Ureter (tissue), 1 donor: ENCODE measurements at places on chromosomes 13 and 19.

GRCh38 chr19:45972947-45973540, 621 bp downstream of the NOVA2 start:
- no peak for DNase-seq

GRCh38 chr13:108185223-108185622, 30.1 kb downstream of the LIG4 start:
- DNase-seq, result no peak

DNA sequence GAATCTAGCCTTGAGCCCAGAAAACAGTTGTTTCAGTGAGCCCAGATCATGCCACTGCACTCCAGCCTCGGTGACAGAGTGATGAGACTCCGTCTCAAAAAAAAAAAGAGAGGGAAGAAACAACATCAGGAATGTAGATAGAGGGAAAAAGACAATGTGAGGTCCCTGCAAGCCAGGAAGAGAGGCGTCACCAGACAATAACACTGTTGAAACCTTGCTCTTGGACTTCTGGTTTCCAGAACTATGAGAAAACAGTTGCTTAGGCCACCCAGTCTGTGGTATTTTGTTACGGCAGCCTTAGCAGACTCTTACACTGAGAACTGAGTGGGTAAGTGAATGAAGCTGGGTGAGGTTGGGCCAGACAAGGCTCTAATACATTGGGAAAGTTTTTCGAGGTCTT, 64.1 kb downstream of the TNFSF11 start:
- no peak for DNase-seq

DNA sequence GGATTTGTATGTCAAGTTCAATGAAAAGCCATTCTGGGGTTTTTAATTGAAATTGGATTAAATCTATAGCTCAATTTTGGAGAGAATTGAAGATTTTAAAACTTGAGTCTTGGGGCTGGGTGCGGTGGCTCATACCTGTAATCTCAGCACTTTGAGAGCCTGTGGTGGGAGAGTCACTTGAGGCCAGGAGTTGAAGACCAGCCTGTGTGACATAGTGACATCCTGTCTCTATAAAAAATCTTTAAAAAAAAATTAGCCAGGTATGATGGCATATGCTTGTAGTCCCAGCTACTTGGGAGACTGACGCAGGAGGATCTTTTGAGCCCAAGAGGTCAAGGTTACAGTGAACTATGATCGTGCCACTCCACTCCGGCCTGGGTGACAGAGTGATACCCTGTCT, 41.2 kb downstream of the VAV1 start:
- DNase-seq, result no peak

GRCh38 chr19:12821761-12822160, 12.6 kb downstream of the RTBDN start:
- DNase-seq, result no peak

DNA sequence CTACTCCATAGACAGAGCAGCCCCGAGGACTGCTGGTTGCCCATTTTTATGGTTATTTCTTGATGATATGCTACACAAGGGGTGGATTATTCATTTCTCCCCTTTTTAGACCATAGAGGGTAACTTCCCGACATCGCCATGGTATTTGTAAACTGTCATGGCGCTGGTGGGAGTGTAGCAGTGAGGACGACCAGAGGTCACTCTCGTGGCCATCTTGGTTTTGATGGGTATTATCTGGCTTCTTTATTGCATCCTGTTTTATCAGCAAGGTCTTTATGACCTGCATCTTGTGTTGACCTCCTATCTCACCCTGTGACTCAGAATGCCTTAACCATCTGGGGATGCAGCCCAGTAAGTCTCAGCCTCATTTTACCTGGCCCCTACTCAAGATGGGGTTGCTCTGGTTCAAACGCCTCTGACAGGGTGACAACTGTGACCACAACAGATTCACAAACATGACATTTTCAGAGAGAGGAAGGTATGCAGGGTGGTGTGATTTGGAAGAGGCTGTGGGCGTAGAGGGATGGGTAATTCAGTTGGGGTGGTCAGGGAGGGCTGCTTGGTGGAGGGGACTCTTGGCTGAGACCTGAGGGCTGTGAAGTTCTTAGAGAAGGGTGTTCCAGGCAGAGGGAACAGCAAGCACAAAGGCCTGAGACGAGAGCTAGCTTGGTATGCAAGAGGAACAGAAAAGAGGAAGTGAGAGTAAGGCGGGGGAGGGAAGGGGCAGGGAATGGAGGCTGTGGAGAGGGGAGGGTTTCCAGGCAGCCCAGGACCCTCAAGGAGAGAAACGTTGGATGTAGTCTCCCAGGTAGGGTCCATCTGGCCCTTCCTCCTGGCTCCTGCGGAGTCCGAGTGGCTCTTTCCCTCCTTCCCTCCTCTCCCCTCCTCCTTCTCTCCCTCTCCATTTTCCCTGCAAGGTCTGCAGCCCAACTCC, 23.5 kb downstream of the FAM187B start:
- DNase-seq, result peak; percentile 24
